Stimulated activated CD4-positive, alpha-beta T cell treated with anti-CD3 and anti-CD28 coated beads, TNF-alpha, amount 100 ng/mL, for 24 hours (primary cell): ENCODE measurements at places on chromosomes 3 and 15.

DNA sequence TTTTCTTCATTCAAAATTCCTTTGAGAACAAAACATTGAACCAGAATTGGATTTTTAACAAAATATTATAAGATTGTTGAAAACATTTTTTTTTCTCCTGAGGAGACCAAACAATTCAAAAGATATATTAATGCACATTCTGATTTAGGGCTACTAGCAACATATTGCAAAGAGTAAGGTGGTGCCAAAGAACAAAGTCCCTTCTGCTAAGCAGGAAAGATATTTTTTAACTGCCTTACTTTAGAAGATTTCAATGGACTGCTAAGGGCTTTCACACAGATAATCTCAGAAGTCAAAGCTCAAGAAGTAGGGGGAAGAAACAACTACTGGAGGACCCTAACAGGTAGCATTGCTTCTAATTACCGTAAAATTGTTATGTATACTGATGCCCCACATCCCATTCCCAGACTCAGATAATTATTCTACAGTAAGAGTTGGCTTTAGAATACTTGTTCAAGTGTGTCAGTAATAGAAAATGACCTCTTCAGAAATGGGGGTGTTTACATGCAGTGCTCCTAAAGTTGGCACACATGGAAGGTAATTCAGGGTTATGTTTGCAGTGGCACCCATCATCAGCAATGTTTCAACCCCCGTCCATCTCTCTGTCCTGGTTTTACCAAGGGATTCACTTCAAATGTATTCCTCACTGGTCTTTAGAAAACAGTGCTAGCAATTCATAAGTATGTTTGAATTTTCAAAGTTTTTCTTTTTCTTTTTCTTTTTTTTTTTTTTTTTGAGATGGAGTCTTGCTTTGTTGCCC, 354.7 kb downstream of the ZBTB20 start:
- DNase-seq = no peak

- no peak for DNase-seq
Measured at GRCh38 chr3:179624451-179624850, 19.9 kb downstream of the NDUFB5 start.

DNA sequence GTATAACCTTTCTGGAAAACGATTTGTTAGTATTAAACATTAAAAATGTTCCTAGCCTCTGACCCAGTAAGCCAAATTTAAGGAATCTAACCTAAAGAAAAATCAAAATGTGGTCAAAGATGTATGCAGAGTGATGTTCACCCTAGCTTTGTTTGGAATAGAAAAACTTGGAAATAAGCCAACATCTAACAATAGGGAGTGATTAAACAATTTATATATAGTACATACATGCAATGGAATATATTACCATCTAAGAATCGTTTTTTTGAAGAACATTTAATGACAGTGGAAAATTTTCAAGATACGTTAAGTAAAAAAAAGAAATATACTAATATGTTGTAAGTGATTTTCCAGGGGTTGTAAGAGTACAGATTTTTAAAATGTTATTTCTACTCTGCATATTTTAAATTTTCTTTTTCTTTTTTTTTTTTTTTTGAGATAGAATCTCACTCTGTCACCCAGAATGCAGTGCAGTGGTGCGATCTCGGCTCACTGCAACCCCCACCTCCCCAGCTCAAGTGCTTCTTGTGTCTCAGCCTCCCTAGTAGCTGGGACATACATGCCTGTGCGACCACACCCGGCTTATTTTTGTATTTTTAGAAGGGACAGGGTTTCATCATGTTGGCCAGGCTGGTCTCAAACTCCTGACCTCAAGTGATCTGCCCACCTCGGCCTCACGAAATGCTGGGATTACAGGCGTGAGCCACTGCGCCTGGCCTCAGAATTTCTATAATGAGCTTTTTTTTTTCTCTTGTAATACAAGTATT, 54.9 kb downstream of the ANP32A start:
- DNase-seq = no peak

DNA sequence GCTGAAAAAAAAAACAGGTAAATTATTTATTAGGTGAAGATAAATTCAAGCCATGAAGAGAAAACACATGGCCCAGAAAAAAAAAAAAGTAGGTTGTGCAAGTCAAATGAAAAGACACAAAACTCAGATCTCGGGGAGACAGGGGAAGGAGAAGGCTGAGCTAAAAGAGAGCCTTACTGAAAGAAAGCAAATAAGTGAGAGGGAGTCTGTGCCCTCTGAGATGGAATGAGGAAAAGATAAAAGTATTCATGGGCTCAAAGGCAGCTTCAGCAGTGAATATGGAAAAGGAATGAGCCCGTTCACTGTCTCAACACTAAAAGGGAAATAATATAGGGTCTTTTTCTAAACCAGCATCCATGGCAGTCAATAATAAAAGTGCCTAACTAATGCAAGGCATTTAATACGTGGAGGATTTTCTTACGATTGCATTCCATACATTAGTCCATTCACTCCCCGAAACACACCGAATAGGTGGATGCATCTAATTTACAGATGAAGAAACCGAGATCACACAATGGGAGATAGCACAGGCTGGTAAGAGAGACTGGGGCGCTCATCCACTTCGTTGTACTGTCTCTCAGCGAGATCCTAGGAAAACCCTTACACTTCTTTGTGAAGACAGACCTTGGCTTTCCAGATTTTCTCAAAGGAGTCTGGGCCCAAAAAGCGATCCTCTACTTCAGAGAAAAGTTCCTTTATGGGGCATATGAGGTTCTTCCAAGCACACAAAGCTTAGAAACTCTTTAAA, 1.1 kb downstream of the TFDP2 start:
- DNase-seq = no peak

- DNase-seq = no peak
Measured at GRCh38 chr3:164460851-164461250, 617.4 kb downstream of the SI start.

DNA sequence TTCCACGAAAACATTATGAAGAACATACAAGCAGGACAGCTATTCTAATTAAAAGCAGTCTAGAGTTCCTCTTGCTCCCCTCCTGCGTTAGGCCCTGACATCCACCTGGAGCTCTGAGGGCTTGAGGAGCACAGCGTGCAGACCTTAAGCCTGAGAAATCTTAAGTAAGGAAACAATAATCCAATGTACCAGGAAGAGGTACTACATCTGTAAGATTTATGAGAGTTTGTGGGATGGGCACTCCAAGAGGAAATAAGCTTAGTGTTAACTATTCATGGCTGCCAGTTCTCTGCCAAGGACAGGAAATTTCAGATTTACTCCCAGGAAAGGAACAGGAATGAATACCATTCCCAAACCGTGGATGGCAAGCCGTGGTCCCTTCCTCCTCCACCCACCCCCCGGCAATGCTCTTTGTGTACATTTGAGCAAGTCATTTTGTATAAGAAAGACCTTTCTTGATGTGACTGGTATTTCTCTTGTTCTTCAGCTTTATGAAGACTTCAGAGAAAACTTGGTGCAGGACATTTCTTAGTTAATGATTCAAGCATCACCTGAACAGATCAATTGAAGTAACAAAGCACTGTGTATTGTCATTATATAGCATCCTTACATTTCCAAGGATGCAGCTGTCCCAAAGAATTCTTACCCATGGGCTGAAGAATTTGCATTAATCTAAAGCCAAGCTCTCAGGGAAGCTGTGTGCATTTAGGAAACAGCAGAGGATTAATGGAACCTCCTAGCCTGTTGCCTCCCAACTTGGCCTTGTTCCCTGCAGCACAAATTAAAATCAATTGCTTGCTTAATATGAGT, 28.8 kb upstream of the VILL start:
- DNase-seq = no peak

DNA sequence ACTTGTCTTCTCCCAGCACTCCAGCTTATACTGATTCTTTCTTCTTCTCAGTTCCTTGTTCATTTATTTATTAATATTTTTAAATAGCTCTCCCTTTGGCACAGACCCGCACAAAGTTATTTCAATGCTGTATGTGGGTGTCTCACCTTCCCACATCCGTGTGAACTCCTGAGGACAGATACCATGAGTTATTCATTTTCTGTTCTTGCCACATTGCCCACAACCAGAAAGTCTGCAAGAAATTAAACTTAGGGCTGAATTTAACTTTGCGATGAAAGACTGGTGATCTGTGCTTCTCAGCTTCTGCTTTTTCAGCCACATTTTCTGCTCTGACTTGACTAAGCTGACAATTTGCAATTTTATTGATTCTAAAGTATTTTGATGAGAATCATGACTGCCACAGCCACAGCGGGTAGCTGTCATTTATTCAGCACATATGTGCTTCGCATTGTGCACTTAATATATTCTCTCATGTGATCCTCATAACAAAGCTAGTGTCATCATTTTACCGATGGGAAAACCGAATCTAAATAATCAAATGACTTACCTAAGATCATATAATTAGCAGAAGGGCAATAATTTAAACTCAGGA, 569.8 kb downstream of the EDEM1 start:
- DNase-seq = no peak

DNA sequence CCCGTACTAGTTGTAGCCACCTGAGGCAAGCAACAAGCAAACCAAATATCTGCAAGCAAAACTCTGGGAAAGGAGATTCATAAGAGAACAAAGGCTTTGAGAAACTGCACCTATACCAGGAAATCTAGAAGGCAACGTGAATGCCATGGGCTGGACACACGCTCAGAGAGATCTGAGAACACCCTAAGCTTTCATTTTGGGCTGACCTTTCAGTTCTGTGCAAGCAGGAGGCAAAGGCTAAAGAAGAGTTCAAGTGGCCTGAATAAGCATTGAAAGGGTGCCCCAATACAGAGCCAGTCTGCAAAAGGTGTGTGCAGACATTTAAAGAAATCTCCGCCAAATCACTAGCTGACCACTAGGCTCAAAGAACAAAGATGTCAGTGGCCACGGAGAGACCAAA, 461.6 kb downstream of the PYDC2 start:
- DNase-seq = no peak
